Esophagus (tissue), 2 donors: ENCODE measurements at places on chromosomes 1 and 21. TPM values are rescaled to one million over a fixed set of nuclear protein-coding genes. Genes with fewer than 3 reads are reported as not detected.

The SLC30A7 gene
- polyA plus RNA-seq, result 2.8 TPM

The TNNT2 gene
- 7.5 TPM for polyA plus RNA-seq

The ODF2L gene
- polyA plus RNA-seq, result 47.9 TPM

The CFAP74 gene
- polyA plus RNA-seq, result 0.04 TPM

The SPRR2G gene
- 2.0 TPM for polyA plus RNA-seq

The OXCT2 gene
- polyA plus RNA-seq, result 0.28 TPM

The CHIA gene
- 0.06 TPM for polyA plus RNA-seq

The ANGEL2 gene
- polyA plus RNA-seq, result 8.2 TPM

The DNAJC28 gene
- polyA plus RNA-seq, result 1.2 TPM

The NTNG1 gene
- 0.05 TPM for polyA plus RNA-seq
